ENCODE measurements at places on chromosomes 6 and 20.
A peak's percentile ranks its signal among the peaks of the same experiment; 100 is the strongest.

- ATAC-seq, result no peak
These were observed 375.7 kb downstream of the MMUT start for GRCh38 chr6:49087369-49087768.

DNA sequence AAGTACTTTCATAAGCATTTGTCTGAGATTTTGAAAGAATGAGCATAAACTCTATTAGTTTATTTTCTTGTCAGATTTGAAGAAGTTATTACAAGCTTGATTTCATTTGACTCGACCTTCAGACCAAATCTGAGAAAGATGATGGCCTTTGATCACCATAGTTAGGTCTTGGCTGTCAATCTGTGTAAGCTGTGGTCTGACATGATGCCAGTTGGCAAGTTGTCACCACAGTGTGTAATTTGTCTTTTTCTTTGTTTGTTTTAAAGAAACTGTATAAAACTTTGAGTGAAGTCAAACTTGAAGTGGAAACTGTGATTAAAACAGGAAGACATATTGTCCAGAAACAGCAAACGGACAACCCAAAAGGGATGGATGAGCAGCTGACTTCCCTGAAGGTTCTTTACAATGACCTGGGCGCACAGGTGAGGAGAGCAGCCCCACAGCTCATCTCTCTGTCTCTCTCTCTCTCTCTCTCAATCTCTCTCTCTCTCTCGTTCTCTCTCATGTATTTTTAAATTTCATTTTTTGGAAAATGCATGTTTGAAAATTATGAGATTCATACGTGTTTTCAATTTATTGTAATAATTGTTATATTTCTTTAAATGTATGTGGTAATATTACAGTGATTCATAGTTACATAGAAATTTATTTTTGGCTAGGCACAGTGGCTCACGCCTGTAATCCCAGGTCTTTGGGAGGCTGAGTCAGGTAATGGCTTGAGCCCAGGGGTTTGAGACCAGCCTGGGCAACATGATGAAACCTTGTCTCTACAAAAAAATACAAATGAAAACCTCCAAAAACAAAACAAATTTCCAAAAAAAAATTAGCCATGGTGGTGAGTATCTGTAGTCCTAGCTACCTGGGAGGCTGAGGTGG is 208.1 kb downstream of the UTRN start:
- peak; percentile 92 for ATAC-seq

DNA sequence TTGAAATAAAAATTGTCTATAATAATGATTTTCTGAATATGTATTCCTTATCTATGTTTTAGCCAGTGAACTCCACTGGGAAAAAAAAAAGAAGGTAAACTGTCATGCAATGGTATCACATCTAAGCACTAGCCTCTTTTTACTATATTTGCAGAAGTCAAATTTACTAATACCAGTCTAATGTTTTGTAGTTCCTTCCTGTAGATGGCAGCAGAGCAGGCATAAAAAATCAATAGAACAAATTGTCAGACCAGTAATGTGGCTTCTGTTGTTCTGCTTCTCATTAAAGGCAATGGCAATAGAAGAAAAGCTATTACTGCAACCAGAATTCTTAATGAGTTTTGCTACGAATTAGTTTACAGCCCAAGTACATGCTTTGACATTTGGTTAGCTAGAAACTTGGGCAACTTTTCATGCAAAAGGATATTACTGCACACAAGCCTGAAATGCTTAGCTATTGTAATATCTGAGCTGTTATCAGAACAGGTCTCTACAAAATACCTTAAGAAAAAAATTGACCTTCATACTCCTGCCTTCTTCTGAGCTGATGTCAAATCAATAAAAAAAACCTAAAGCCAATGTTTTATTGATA is 476.9 kb downstream of the KHDRBS2 start:
- ATAC-seq, result no peak

DNA sequence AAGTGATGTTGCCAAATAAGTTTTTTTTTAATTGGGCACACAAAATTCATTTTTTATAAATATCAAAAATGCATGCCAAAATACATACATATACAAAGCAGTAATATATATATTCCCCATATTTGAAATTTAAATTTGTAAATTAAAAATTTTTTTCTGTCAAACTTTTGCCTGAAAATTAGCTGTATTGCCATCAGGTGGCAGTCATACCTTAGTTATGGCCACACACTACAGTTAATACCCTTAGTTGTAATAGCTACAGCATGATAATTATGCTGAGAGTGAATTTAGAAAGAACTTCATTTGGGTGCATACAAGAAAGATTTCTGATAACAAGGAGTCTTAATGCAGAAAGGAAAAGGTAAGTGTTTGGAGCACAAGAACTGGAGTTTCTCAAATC is 46.2 kb upstream of the SDHAF4 start:
- ATAC-seq, result no peak

GRCh38 chr20:52230409-52230808 is 38.8 kb upstream of the ZFP64 start:
- no peak for ATAC-seq

- ATAC-seq, result no peak
These were observed 264.2 kb upstream of the PREP start for GRCh38 chr6:105667056-105667455.

- no peak for ATAC-seq
These were observed 65.4 kb downstream of the UTRN start for GRCh38 chr6:144350528-144350880.

GRCh38 chr20:45812157-45813005 is at the start of gene UBE2C:
UBE2C (plus strand) TSS chr20:45812644; CDS start chr20:45812696, 52 bp downstream.
- peak; percentile 98 for ATAC-seq

DNA sequence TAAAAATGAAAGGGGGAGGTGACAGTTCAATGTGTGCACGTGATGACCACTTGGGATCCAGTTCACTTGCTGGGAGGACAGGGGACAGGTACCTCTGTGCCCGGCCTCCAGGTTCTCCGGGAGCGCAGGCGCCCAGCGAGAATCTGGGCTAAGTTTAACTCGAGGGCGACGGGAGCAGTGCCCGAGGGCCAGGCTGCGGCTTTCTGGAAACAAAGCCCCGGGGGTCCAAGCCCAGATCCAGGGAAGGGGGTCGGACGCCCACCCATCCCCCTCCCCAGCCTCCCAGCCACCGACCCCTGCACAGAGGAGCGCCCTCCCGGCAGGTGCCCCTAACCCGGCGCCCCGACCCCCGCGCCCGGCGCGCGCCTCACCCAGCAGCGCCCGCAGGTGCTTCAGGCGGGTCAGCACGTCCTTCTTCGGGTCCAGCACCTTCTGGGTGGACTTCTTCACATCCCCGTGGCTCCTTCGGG is 405 bp downstream of the RALGAPA2 start:
- peak; percentile 15 for ATAC-seq

GRCh38 chr6:35161266-35161665 is 20.1 kb upstream of the TCP11 start:
- ATAC-seq, result no peak

- no peak for ATAC-seq
These were observed 24.6 kb downstream of the RAMACL start for GRCh38 chr6:166561771-166562359.

- no peak for ATAC-seq
These were observed 101.5 kb upstream of the MARCKS start for GRCh38 chr6:113755449-113756289.

DNA sequence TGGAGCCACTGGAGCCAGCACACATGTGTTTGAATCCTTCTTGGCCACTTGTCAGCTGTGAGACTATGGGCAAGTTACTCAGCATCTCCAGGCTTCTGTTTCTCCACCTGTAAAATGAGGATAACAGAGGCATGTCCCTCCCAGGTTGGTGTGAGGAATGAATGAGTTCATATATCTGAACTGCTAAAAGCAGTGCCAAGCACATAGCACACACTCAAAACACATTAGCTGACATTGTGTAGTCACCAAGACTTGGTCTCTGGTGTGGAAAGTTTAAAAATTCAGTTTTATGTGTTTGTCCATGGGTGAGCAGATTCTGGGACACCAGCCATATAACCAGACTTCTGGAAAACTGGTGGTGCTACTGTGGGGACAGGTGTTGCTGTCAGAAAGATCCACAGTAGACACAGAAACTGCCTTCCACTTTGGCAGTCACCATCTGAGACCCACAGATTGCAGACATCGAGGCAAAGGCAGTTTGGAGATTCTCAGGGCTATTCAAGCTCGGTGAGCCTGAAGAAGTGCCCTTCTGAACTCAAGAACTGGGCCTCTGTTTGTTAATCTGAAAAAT is 115.8 kb downstream of the MRPL14 start:
- ATAC-seq, result no peak

DNA sequence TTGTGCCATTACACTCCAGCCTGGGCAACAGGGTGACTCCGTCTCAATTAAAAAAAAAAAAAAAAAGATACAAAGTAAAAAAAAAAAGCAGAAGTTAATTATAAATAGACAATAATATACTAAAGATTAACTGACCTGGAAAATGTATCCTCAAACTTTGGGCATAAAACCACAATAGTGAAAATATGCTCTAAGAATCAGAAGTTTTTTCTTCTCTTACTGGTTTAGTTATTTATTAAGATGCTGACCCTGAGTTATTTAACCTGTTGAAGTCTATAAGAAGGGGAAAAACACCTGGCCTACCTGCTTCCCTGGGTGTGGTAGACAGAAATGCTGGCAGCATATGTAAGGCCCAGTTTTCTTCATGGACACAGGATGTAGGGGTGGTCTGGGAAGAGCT is 133.7 kb upstream of the MLIP start:
- no peak for ATAC-seq
